ENCODE measurements at places on chromosomes 3 and 15. TPM values are rescaled to one million over a fixed set of nuclear protein-coding genes. Genes with fewer than 3 reads are reported as not detected.

The ETV5 gene
- 0.83 TPM for total RNA-seq

GRCh38 chr3:63800097-63800496, 19.0 kb upstream of the C3orf49 start:
- no peak for DNase-seq

DNA sequence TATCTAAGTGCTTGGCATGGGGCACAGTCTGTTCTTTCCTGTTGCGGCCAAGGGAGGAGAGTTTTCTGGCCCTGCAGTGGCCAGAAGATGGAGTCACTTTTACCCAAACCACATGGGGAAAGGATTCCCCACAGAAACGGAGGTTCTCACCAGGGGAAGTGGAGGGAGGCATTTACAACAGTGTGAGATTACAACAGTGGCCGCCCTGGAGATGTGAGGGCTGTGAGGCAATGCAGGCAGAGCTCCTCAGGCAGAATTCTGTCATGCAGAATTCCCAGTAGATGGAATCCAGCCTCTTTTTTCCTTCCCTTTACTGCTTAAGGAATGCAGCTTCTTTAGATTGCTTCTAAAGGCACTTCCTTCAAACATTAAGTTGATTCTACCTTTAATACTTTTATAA, 83.1 kb downstream of the CACNA1D start:
- DNase-seq, result no peak

The SLC25A36 gene
- total RNA-seq, result 42.3 TPM

DNA sequence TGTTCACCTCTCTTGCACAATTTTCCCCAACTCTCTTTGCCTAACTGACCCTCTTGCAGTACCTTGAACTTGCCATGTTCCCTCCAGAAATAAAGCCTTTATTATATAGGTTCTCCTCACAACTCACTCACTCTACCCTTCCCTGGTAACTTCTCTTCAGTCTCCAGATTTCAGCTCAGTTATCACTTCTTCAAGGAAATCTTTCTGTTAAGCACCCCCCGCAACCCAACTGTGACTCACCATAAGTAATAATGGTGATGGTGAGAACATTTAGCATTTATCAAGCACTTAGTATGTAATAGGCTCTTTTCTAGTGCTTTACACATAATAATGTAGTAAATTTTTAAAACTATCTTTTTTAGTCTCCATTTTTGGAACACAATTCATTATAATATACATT, 8.1 kb upstream of the OR5K1 start:
- DNase-seq, result no peak

The KCNMB3 gene
- total RNA-seq, result 0.33 TPM

- DNase-seq, result no peak
These were observed 462.1 kb downstream of the C3orf38 start for GRCh38 chr3:88611826-88612326.

The STRIT1 gene
- not detected for total RNA-seq

The COLQ gene
- total RNA-seq, result 1.3 TPM
